ENCODE measurements at places on chromosomes 7 and 10. TPM values are rescaled to one million over a fixed set of nuclear protein-coding genes. Genes with fewer than 3 reads are reported as not detected.

DNA sequence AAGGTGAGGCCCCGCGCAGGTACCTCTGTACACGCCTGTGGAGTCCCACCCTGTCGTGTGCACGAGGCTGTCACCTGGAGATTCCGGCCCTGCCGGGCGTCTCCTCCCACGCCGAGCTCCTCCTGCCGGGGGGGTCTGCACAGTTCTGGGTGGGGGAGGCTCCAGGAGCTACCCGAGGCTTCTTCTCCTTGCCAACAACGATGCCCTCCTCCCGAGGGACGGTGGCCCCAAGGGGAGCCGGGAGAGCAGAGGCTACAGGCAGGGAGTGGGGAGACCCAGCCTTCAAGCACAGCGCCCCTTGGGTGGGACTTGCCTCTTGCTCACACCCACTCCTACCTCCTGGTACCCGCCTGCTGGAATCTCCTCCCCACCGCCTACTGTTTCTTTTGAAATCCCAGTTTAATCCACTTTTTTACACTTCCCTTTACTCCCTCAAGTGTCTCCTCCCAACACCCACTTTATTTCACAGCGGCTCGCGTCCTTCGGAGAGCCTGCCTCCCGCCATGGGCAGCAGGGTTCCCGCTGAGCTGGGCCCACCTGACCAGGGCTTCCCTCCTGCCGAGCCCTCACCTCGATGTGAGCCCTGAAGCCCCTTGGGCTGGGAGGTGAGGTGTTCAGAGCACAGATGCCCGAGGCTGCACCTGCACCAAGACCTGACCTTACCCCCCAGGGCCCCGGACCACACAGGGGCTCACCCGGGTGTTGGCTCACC is 338.1 kb downstream of the DNAJB6 start:
- DNase-seq: no peak

The AEBP1 gene
- 0.44 TPM for total RNA-seq

GRCh38 chr10:88379575-88379974 is 203.5 kb downstream of the RNLS start:
- peak; percentile 75 for DNase-seq

The GRM3 gene
- total RNA-seq: not detected

DNA sequence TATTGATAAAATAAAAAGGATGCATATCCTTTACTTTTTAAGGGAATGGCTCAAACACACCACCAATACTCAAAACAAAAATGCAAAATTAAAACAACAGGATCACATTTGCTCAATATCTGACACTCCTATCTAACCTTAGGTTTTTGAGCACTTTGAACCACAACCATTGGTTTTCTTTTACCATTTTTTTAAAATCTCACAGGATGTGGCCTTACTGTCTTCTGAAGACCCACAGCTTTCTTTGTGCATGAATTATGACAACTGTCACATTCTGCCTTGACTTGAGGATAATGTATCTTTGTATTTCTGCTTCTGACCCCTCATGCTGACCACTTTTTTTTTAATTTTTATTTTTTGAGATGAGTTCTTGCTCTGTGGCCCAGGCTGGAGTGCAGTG is 461.1 kb upstream of the NRP1 start:
- DNase-seq: no peak

DNA sequence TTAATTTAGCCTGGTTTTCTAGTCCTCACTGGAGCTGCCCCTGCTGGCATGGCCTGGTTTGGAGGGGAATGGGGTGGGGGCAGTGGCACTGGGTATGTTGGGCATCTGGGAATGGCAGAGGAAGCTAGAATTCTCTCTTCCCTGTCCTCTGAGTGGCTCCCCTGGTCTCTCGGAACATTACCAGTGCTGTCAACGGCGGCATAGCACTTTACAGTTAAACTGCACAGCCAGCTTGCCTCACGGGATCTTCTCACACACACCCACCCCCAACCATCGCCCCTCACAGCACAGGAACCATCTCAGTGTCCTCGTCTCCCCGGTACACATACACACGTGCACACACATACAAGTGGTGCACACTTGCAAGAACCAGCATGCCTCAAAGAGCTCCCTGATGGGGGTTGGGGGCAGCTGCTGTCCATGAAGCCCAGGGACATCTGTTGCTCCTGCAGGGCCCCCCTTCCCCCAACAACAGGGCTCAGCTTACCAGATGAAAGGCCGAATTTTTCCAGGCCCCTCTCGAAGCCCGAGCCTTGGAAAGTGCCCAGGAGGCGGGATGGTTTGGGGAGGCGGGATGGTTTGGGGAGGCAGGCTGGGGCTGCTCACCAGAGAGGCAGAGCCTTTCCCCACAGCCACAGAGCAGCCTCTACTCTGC is 41.0 kb downstream of the TSPAN15 start:
- no peak for DNase-seq

DNA sequence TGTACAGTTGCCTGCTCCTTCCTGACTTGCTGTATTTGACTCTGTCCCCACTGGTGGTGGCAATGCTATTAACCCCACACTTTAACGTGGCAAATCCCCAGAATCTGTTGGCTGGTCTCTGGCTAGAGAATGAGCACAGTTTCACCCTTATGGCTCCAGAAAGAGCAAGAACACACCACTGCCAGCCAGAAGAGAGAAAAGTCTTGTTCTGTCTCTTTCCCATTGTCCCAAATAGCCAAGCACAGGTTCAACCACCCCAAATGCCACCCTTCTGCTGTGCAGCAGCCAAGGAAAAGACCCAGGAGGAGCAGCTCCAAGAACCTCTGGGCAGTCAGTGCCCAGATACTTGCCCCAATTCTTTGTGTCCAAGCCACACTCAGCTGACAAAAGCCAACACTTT is 11.3 kb downstream of the SLC16A9 start:
- DNase-seq: no peak

The LRRC18 gene
- total RNA-seq: not detected

- DNase-seq: peak; percentile 61
Measured at GRCh38 chr10:73641328-73642060, at the start of gene MYOZ1. Gene MYOZ1, minus strand, starts transcription at chr10:73641474. Its CDS starts 1,457 bp downstream, at chr10:73640017.

The RTKN2 gene
- total RNA-seq: 7.9 TPM

The OPALIN gene
- not detected for total RNA-seq

DNA sequence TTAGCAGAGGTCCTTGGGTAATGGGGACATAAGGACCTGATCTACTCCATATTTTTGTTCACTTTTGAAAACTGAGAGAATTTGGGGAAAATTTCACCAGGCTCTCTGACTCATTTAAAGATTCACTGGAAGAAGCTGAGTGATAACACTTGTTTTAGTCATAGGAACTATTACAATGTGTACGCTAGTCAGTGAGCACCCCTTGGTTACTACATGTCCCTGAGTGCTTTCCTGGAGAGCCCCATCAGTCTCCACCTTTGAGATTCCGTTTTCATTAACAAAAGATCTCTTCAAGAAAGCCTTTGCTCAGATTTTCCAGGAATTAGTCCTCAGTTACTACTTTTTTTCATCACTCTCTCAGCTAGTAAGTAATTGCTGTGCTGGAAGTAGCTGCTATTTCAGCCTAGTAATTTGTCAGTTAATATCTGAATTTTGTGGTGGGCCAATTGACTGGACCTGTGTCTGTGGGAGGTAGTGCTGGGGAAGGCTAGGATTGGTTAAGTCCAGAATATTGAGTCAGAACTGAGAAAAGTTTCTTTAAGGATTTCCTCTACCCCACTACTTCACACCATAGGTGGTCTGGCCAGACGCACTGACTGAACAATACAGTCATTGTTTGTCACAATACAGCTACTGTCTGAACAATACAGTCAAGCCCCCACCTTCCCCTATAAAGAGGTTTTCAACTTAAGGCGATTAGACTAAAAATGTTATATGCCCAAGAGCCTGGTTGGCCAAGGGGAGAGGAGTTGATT is 235.0 kb downstream of the CCDC7 start:
- no peak for DNase-seq

DNA sequence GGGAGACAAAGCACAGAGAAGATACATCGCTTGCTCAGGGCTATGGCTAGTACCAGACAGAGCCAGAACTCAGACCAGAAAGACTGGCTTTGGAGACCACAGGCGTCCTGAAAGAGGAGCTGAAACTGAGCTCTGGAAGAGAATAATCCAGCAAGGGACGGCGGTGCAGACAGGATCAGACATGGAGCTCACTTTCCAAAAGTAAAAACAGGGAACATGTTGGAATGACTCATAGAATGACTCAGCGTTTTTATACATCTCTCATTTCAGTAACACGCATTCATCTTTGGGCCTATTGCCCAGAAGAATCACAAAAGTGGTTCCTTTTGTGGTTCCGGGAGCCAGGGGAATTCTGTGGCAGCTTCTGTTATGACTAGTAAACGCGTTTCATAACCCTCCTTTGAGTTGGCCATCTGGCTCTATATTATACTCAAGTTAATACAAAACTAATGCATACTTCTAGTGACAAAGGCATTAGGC is 37.2 kb downstream of the PLEKHS1 start:
- peak; percentile 96 for DNase-seq

GRCh38 chr7:78435355-78435754 is 636.8 kb downstream of the PHTF2 start:
- peak; percentile 27 for DNase-seq

GRCh38 chr10:91935886-91936285 is 12.3 kb downstream of the BTAF1 start:
- peak; percentile 15 for DNase-seq

DNA sequence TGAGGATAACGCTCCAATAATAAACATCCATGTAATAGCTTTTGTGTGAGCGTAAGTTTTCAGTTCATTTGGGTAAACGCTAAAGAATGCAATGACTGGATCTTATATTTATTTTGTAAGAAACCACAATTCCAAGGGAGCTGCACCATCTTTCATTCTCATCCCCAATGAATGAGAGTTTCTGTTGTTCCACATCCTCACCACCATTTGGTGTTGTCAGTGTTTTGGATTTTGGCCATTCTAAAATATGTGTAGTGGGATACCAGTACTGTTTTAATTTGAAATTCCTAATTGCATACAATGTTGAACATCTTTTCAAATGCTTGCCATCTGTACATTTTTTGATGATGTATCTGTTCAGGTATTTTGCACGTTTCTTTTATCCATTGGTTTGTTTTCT is 50.9 kb upstream of the SEMA3D start:
- peak; percentile 49 for DNase-seq

GRCh38 chr7:128067983-128068382 is 36.7 kb upstream of the LRRC4 start:
- peak; percentile 27 for DNase-seq

GRCh38 chr10:11447586-11447985 is 163.9 kb downstream of the USP6NL start:
- DNase-seq: no peak

The SPACDR gene
- not detected for total RNA-seq

- DNase-seq: no peak
Measured at GRCh38 chr7:1158203-1159126, 1.5 kb downstream of the ZFAND2A start.

DNA sequence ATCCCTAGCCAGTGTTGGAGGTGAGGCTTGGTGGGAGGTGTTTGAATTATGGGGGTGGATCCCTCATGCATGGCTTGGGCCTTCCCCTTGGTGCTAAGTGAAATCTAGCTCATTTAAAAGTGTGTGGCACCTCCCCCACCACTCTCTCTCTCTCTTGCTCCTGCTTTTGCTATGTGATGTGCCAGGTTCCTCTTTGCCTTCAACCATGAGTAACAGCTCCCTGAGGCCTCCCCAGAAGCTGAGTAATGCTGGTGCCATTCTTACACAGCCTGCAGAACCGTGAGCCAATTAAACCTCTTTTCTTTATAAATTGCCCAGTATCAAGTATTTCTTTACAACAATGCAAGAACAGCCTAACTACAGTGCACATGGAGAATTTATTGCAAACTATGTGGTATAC is 188.8 kb upstream of the POT1 start:
- DNase-seq: no peak

The SLC16A12 gene
- total RNA-seq: 0.32 TPM

The TAS2R5 gene
- total RNA-seq: not detected

DNA sequence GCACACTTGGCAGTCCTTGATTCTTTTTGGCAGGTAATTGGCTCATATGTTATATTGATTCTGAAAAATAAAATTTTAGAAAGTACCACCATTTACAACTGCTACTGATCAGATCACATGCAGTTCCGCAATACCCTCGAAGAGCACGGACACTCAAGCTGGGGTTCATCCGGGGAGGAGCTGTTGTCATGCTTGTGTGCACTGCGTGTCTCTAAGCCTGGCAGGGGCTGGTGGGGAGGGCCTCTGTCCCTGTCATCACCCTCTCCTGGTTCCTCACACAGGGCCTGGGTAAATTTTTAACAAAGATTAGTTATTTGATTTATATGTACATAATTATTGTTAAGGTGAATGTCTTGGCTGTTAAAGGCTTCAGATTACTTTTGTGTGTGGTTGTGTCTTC is 45.2 kb downstream of the TRRAP start:
- DNase-seq: no peak

DNA sequence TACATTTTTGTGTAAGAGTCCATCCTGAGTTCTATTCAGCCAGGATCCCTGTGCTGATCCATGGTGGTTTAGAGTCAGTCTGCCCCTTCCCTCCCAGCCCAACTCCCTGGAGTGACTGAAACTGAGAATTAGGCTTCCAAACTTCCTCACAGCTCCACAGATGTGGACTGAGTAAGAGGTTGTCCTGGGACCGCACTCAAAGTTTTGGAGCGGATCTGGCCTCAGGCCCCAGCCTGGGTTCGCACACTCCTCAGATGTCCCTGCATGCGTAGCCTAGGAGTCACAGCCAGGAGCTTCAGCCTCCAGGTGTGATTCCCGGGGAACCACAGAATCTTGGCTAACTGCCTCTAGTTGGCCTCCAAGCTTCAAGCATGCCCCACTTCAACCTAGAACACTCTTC is 218.1 kb downstream of the C7orf25 start:
- no peak for DNase-seq

DNA sequence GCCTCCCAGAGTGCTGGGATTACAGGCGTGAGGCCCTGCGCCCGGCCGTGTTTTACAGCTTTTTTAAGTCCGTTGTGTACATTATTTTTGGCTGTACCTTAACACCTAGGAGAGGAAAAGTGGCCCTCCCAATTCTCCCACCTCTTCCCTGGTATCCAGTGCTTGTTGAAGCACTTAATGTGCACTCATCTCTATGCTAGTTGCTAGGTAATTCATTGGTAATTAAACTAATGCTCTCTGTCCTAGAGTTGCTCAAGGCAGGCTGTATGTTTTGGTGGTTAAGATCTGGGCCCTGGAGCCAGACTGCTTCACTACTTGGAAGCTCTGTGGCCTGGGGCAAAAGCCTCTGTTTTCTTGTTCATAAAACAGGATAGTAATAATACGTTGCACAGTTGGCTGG is 19.6 kb downstream of the AVPI1 start:
- DNase-seq: no peak

The BZW2 gene
- 102 TPM for total RNA-seq

DNA sequence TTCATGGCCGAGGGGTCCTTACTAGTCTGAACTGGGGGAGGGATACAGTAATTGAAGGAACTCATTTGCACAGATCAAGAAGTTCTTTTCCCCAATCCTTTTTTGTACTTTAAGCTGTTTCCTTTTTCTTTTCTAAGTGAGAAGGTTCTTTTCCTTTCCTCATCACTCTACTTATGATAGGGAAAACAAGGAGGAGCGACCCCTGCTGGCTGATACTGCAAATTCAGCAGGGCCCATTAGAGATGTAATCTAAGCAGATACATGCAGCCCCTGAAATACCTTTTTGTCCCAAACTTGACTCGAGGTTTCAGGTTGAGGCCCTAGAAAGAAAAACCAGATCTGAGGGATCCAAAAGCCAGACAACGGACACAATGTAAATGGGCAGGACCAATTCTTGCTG is 305.5 kb downstream of the DNAJB9 start:
- DNase-seq: no peak
